ENCODE measurements at places on chromosomes 2 and 18.

DNA sequence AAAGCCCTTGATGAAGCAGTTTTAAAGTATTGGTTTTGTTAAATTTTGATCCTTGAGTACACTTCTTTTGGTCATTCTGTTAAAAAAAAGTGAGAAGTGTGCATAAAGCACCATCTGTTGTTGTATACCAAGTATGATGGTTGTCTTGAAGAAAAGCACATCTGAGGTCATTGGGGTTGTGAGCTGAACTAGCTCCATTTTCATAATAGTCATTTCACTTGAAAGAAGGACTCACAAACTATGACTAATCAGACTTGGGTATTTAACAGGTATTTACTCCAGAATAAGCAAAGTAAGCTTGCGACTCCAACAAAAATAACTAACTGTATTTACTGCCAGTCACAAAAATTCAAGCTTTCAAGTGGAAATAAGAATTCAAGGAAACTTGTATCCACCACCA lies 35.1 kb downstream of the CHN1 start:
- DNase-seq: no peak

DNA sequence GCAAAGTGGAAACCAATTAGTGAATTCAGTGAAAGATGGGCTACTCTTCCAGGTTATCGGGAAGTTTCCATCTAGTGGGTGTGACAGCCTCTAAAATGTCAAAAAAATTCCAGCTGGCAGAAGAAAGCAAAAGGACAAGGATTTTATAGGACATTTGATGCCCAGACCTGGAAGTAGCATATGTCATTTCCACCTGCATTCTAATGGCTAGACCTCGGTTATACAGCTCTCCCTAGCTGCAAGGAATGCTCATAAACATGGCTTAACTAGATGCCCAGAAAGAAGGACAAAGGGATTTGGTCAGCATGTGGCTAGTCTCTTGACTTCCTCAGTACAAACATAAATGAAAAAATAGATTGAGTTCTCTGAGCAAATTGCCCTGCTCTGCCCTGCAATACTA lies 215.4 kb downstream of the NYAP2 start:
- no peak for DNase-seq

GRCh38 chr18:43507842-43508481 lies 230.7 kb upstream of the SYT4 start:
- no peak for DNase-seq

- no peak for DNase-seq
Measured at GRCh38 chr2:10279472-10279870, 23.2 kb upstream of the HPCAL1 start.

DNA sequence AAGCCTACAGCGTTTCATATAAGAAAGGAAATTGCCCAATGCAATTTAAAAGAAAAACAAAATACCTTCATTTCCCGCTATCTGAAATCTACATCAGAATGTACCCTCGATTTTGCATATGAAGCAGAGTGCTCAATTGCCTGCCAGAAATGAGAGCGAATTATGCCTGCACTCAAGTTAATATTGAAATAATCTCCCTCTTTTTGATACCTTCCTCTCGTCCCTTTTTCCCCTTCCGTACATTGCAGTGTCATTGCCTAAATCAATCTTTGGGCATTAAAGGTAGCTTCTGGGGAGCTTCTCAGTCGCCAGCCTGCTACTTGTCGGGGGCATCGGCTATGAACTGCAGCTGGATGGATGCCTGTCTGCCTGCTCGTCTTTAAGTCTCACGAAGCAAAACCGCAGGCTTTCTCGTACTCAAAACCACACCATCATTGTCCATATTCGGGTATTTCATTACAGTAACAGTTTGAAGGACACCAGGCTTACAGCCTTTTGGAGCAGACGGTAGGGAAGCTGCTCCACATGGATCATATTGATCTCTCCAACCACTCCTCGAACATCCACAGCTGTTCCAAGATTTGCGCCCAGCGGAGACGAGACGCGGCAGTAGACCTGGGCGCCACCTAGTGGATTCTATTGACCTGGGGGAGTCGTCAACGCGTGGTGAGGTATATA lies 64.0 kb upstream of the HNRNPA3 start:
- DNase-seq: peak; percentile 57

DNA sequence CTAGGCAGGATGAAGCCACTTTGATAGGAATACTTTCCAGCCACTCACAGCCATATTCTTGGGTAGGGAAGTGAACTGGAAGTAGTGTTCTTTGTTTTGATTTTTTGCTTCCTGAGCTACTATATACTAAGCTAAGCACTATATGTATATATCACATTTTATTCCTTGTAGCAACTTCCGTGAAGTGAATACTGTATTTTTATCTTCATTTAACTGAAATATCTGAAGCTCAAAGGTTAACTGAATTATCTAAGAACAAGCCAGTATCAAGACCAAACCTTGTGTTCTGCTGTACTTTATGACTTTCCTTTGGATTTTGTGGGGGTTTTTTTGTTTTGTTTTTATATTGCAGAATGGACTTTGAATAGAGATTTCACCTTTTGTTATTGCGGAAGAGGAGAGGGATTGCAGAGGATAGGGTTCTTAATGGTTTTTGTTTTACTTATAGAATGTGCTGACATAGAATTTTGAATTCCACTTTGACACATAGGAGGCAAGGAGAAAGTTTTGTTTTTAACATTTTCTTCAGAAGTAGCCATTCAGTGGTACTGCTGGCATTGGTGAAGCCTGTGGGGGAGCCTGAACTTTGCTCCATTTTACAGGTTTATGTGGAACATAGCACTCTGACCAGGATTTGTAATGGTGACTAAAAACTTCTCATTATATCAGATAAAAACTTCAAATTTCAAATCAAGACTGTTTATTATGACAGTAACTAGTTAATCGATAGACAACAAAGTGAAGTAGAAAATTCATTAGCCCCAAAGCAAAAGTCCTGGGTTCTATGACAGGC lies 24.1 kb upstream of the RNF138 start:
- no peak for DNase-seq

DNA sequence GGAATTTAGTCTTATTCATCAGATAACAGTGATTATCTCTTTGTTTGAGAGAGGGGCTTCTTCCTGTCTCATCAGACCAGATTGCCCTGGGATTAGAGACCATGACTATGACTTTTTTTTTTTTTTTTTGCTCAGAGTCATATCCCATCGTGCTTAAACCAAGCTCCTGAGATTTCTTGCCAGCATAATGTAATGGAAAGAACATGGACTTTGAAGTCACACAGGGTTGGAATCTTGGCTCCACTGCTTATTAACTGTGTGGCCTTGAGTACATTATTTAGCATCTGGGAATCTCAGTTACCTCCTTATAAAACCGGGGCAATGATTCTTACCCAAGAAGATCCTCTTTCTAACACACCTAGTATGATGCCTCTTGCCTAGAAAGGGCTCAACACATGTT lies 268.3 kb downstream of the DYSF start:
- no peak for DNase-seq

GRCh38 chr2:191846515-191847476 lies at the start of gene CAVIN2:
Gene CAVIN2 (minus strand): TSS chr2:191847088. CDS start chr2:191846925, 163 bp downstream.
- no peak for DNase-seq

- DNase-seq: no peak
Measured at GRCh38 chr2:101830555-101830954, 133.0 kb downstream of the MAP4K4 start.

- DNase-seq: no peak
Measured at GRCh38 chr18:80231616-80232015, 15.7 kb downstream of the PARD6G start.

- no peak for DNase-seq
Measured at GRCh38 chr18:72063001-72063400, 481.1 kb downstream of the CBLN2 start.

GRCh38 chr2:233414777-233415570 lies 60.7 kb downstream of the DGKD start:
- peak; percentile 60 for DNase-seq

GRCh38 chr2:176533505-176534193 lies 264.4 kb downstream of the MTX2 start:
- no peak for DNase-seq

Data from NCI-H446 (cell line).